Tibial nerve (tissue), 4 donors: ENCODE measurements at places on chromosomes 2 and 18. TPM values are rescaled to one million over a fixed set of nuclear protein-coding genes. Genes with fewer than 3 reads are reported as not detected.

Gene NOL4
- total RNA-seq: not detected

Gene IGFBP5
- total RNA-seq: 906 TPM

Gene MAL
- 88.3 TPM for total RNA-seq

DNA sequence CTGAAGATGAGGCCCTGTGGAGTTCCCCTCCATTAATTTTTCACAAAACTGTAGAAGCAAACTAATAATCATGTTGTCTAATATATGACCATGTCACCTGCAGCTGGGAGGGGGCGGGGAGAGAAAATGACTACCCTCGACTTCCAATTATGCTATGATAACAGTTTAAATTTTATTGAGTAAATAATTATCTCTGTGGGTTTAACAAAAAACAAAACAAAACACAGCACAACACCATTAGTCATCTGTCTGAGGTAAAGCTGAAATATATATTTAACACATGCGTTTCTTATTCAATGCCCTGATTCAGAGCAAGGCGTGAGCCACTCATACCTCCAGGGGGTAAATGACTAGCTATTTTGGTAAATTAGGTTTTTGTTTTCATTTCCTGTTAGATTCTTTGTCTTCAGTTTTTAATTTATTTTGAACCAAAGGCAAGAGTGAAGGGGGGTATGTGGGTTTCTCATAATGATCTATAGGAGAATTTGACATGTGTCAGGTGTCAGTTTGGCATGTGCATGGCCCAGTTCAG lies 77.4 kb upstream of the ZCCHC2 start:
- H3K4me1 ChIP-seq: peaks cover 2% of the 10 kb centered on the region
- H3K36me3 ChIP-seq: no peaks in the 10 kb centered on the region
- no peaks in the 10 kb centered on the region for H3K27me3 ChIP-seq
- H3K27ac ChIP-seq: no peak overlapping the region

- DNase-seq: no peak
- H3K27ac ChIP-seq: no peak overlapping the region
- H3K4me3 ChIP-seq: no peak overlapping the region
Measured at GRCh38 chr2:58633613-58634365, 392.7 kb upstream of the FANCL start.

DNA sequence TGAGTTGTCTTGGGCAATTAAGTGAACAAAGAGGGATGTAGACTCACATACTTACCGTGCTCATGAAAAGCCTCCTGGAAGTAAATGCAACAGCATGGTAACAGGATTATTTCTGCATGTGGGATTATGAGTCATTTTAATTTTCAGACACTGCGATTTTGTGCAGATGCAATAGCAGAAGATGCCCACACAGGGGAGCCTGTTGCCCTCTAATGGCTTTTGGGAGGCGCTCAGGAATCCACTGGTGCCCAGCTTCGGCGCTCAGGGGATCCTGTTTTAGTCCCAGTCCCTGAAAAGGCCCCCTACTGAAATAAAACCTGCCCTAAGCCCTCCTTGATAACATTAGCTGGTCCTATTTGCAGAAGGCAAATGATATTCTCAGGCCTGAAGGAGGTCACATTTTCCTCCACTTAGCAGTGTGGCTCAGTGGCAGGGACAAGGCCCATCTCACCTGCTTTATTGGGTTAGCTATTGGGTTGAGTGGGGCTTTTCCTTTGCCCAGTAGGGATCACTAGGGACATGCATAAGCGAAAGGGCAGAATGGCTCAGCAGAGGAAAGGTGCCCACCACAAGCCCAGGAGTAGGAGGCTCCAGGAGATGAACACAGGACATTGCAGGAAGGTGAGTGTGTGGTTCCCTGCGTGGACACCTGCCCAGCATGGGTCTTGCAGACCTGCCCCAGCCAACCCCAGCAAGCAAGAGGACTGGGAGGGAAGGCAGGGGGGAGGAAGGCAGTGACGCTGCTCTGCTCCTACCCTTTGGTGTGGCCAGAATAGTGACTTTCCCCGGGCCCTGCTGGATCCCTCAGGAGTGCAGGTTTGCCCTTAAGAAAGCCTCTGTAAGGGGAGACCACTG lies 26.5 kb upstream of the KCNS3 start:
- H3K36me3 ChIP-seq: no peaks in the 10 kb centered on the region
- no peaks in the 10 kb centered on the region for H3K4me1 ChIP-seq

DNA sequence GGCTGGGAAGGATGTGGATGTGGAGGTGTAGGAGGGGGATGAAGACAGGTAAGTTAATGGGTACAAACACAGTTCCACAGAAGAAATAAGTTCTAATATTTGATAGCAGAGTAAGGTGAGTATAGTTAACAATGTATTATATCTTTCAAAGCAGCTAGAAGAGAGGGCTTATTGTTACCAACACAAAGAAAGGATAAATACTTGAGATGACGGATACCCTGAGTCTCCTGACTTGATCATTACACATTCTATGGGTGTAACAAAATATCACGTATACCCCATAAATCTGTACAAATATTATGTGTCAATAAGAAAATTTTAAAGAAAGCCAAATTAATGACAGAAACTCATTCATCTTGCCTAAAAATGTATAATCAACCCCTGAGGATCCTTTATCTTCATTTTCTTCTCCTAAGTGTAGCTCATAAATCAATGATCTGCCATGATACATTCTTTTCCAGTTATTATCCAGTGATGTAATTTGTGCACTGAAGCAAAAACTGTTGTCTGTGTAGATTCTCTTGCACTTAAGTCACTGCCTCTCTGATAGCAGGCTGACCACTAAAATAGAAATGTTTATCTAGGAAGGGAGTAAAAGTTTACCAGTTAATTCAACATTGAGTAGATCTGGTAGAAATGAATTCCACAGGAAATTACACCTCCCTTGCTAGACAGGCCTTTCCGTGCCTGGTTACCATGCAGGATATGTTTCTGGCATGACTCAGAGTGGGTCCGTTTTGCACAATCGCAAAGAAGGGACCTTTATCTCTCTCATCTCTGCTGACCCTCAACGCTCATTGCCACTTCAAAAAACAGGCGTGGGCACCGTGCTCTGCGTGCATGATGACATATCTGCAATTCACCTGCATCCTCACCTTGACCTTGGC lies 249.7 kb upstream of the NCKAP5 start:
- H3K27me3 ChIP-seq: no peaks in the 10 kb centered on the region
- H3K36me3 ChIP-seq: no peaks in the 10 kb centered on the region
- H3K27ac ChIP-seq: no peak overlapping the region

- no peak overlapping the region for H3K4me3 ChIP-seq
- no peaks in the 10 kb centered on the region for H3K4me1 ChIP-seq
- H3K27me3 ChIP-seq: no peaks in the 10 kb centered on the region
- H3K36me3 ChIP-seq: peaks cover 20% of the 10 kb centered on the region
- DNase-seq: no peak
Measured at GRCh38 chr2:72442270-72442669, 294.6 kb upstream of the CYP26B1 start.

- no peaks in the 10 kb centered on the region for H3K36me3 ChIP-seq
- no peaks in the 10 kb centered on the region for H3K4me1 ChIP-seq
- no peak for DNase-seq
- H3K27ac ChIP-seq: no peak overlapping the region
Measured at GRCh38 chr18:38941711-38942561, 1376.3 kb upstream of the CELF4 start.

GRCh38 chr2:239469106-239469960 lies 68.5 kb upstream of the HDAC4 start:
- no peaks in the 10 kb centered on the region for H3K36me3 ChIP-seq
- H3K4me3 ChIP-seq: no peak overlapping the region
- H3K27ac ChIP-seq: no peak overlapping the region
- DNase-seq: no peak
- H3K4me1 ChIP-seq: no peaks in the 10 kb centered on the region

GRCh38 chr2:68172990-68173700 lies 15.5 kb downstream of the PNO1 start:
- no peak overlapping the region for H3K27ac ChIP-seq
- H3K36me3 ChIP-seq: peaks cover 76% of the 10 kb centered on the region
- H3K4me1 ChIP-seq: no peaks in the 10 kb centered on the region

- H3K36me3 ChIP-seq: no peaks in the 10 kb centered on the region
- no peak overlapping the region for H3K4me3 ChIP-seq
- H3K27me3 ChIP-seq: no peaks in the 10 kb centered on the region
Measured at GRCh38 chr2:14125624-14126293, 506.8 kb upstream of the LRATD1 start.

DNA sequence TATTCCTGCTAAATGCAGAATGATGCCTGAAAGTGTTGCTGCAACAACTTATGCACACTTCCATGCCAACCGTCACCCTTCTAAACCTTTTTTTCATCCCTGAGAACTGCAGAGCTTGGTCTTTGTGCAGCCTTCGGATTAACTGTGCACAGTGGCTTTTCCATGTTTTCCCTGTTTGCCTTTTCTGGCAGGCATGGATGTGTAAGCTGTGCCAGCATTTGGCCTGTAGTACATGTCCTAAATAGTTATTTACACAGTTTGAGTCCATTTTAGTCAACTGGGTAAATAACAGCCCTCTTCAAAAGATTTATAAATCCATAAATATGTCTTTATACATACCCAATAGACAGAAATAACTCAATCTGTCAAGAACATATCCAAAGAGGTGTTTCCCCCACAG lies 31.5 kb downstream of the MEIS1 start:
- no peak overlapping the region for H3K27ac ChIP-seq
- no peaks in the 10 kb centered on the region for H3K36me3 ChIP-seq
- DNase-seq: no peak
- H3K4me3 ChIP-seq: no peak overlapping the region

GRCh38 chr2:151297882-151298281 lies 8.4 kb upstream of the NMI start:
- peaks cover 4% of the 10 kb centered on the region for H3K4me1 ChIP-seq
- no peaks in the 10 kb centered on the region for H3K36me3 ChIP-seq
- no peak for DNase-seq
- H3K4me3 ChIP-seq: no peak overlapping the region
- H3K27me3 ChIP-seq: no peaks in the 10 kb centered on the region
